AML-193 (cell line): ENCODE measurements at places on chromosomes 1 and 21.

DNA sequence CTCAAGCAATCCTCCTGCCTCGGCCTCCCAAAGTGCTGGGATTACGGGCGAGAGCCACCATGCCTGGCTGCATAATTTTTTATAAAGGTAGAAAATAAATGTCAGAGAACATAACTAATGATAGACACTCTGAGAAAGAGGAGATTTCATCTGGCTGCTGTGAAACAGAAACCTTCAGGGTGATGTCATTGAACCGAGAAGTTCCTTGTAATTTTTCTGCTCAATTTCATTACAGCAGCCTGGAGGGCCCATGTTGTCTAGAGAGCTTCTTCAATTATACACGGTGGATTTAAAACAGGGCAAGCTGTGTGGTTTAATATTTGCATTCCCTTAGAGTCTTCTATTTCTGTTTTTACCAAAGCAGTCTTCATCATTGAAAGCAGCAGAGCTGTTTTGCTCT is 64.3 kb upstream of the MORC3 start:
- DNase-seq, result no peak

DNA sequence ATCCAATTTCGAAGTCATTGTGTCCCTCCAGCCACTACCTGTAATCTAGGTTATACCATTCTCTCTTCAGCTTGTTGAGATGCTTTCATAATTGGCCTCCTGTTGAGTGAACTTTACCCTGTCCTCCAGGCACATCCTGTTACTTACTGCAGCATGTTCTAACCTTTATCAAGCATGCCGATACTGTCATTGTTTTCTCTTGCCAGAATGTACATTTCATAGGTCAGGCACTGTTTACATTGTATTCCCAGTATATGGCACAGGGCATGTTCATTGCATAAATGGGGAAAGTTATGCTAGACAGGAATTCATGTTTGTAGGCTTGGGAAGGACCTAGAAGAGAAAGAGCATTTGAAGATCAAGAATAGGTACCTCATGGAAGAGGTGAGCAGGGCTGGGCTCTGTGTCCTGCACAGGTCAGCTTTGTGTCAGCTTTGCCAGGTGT is 10.2 kb downstream of the CXADR start:
- DNase-seq, result no peak

DNA sequence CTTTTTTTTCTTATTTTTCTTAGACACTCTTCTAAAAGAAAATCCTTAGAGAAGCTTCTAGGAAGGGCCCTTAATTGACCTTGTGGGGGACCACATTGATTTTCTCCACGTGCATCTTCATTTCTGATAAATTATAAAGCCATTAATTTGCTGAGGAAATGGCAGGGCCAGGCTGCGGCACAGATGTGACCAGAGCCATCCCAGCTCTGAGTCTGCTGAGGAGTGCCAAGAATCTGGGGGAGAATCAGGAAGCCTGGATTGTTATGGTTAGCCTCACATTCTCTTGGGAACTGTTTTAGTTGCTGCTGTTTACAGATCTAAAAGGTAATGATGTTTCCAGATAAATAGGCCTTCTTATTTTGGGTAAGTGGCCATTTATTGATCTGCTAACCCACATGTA is 16.2 kb downstream of the PROX1 start:
- no peak for DNase-seq

- DNase-seq, result no peak
Measured at GRCh38 chr1:241615043-241615974, 24.9 kb downstream of the CHML start.

DNA sequence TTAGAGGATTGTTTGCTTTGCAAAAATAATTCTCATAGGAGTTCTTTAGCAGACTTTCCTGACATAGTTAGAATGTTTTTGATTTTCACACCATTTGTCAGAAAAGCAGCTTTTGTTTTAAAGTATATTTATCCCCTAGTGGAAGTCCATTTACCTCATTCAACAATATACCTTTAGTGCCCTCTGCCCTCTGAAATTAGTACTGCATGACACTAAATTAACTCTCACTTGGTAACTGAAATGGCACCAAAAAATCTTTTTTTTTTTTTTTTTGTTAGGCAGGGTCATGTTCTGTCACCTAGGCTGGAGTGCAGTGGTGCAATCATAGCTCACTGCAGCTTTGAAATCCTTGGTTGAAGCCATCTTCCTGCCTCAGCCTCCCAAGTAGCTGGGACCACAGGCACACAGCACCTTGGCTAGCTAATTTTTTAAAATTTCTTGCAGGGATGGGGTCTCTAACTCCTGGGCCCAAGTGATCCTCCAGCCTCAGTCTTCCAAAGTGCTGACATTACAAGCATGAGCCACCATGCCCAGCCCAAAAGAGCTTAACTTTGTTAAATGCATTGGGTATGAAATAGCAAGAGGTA is 13.6 kb downstream of the LRRC42 start:
- DNase-seq, result peak; percentile 51

DNA sequence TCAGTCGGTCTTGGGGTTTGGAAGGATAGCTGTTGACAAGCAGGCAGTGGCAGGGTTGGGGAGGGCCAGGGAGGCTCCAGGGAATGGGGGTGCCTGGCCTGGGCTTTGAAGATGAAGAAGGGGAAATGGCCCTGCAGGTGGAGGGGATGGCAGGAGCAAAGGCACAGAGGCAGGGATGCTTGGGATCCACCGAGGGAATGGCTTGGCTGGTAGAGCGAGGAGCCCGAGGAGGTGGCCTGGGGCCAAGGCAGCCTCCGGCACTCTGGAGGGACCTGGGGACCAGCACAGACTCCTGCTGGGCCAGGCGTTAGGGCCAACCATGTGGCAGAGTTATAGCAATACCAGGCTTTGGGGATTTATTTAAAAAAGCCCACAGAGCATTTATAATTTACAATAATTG is 62.9 kb upstream of the EDN2 start:
- no peak for DNase-seq

GRCh38 chr1:72064196-72065075 is 217.9 kb downstream of the NEGR1 start:
- DNase-seq, result peak; percentile 31
